ENCODE measurements at places on chromosomes 6 and 20.

DNA sequence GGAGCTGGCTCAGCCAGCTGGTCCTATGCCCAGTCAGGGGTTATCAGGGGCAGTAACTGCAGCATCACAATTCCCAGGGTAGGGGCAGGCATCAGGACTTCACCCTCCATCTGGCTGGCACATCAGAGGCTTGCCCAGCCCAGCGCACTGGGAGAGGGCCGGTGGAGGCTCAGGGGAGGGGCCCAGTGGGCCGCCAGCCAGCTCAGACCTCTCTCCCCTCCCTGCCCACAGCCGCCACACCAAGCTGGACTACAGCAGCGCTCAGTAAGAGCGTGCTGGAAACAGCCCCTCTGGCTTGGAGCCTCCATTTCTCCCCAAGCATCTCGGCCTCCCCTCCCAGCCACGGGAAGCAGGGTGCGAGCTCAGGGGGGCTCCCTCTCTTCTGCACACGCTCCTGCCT lies 22.0 kb downstream of the ADA start:
- no peak for DNase-seq

GRCh38 chr20:24462460-24463010 lies 6.9 kb upstream of the SYNDIG1 start:
- no peak for DNase-seq

GRCh38 chr20:29689411-29690225 lies 1567.8 kb upstream of the DEFB115 start:
- no peak for DNase-seq

- no peak for DNase-seq
These were observed 109.2 kb downstream of the ARID1B start for GRCh38 chr6:156886409-156886808.

DNA sequence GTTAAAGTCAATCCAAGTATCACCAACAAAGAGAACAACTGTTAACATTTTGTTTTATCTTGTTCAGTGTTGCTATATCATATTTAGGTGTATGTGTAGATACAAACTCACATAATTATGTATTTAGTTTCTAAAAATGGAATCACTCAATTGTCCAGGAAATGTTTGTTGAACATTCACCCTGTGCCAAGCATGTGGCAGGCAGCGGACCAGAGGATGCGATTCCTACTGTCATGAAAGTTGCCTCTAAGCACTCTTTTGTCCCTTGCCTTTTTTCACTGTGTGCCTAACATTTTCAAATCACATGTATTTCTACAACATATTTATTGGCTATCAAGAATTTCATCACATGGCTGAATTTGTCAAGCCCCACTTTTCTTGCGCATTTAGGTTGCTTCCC lies 16.9 kb upstream of the TGM2 start:
- DNase-seq: no peak

- DNase-seq: peak; percentile 97
These were observed 3.4 kb upstream of the NSFL1C start for GRCh38 chr20:1469925-1470571.

DNA sequence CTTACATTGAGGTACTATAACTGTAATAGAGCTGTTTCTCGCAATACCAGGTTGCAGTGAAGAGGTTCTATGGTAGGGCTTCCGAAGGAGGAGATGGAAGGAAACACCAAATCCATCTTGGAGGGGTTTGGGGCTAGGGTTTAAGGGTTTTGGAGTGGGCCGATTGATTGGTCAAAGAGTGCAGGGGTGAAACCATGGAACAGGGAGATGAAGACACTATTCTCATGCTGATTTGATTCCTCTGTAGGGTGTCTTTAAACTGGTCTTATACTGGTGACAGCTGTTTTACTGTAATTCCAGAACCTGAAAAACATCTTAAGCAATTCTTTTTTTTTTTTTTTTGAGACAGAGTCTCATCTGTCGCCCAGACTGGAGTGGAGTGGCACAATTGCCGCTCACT lies 7.8 kb downstream of the SMIM13 start:
- no peak for DNase-seq

DNA sequence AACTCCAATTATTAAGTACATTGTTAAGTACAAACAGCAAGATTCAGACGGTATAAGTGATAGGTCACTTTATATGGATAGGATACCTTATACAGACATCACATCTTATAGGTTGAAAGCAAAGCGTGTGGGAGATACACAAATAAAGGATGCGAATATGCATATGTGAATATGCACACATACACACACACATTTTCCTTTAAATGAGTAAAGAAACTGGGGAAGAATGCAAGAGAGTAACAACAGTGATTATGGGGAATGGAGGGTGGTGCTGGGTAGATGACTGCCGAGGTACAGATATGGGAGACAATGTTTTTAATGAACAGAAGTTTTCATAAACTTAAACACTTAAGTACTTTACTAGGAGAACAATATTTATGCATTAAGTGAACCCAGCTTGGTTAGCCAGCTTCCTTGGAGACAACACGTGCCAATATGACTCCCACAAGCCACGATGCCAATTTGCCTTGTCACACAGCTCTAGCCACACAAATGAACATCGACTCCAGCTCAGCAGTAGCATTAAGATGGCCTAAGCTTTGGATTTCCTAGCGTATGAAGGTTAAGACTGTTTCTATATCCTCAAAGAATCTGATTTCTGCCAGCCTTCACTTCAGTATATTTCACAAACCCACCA lies 96.6 kb downstream of the EPB41L2 start:
- DNase-seq: no peak

GRCh38 chr6:103113416-103113815 lies 1719.9 kb downstream of the GRIK2 start:
- no peak for DNase-seq

GRCh38 chr6:22023937-22024336 lies 272.9 kb downstream of the PRL start:
- no peak for DNase-seq

DNA sequence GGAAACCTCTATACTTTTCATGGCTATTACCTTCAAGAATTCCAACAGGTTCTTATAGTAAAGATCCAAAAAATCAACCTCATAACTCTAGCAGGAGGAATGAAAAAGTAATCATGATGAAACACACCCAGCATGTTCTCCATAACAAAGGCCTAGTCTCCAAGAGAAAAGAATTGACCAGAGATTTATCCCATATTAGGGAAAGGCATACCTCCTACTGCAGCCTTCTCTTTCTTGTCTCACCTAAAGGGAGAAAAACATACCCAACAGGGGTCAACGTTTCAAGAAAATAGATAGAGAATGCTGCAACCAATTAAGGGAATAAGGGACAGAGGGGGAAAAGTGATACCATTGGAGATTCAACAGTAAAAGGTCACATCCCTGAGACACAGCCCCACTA lies 262.5 kb downstream of the FRK start:
- no peak for DNase-seq

- DNase-seq: no peak
These were observed 935 bp upstream of the RFX6 start for GRCh38 chr6:116876107-116876506.

DNA sequence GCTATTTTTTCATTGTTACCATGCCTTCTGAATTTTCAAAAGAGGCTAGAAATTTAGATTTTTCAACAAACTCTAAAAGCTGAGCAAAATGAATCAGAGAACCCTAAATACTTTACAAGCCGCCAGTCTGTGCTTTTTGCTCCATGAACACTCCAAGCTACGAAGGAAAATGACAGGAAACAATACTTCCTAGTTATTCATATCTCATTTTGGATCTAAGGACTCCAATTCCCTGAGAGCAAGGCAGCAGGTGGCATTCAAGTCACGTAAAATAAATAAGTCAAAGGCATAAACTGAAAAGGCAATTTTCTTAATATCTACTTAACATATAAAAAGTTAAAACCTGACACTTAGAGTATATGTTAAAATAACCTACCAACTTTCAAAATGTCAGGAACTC lies 50.6 kb downstream of the PDSS2 start:
- DNase-seq: no peak

DNA sequence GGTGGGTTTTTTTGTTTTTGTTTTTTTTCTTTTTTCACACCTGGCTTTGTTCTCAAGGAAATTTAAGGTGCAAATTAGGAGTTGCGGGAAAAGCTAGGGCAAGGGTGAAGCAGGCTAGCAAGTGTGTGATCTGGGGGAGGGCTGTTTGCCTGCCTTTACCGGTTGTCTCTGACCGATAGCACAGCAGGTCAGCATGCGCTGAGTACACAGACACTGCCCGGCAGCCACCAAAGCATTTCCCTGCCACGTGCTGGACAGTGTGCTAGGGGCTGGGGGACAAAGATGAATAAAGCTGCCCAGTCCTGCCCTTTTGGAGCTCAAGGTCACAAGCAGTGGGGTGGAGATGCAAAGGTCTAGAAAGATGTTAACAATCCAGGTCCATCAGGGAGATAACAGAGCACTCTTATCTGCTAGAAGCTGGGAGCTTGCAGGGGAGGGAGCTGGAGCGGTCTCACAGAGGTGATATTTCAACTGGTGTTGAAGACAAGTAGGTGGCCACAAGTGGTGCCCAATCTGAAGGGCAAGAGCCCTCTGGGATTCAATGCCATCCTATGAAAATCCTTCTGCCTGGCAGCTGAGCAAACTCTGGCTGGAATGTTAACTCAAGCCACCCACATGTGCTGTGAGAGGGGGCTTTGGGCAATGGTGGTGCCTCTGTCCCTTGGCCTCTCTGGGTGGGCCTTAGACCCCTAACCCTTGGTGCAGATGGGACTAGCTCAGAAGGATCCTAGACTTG lies 24.5 kb downstream of the TTBK1 start:
- no peak for DNase-seq

- no peak for DNase-seq
These were observed 44.5 kb downstream of the RBM38 start for GRCh38 chr20:57435498-57436222.

DNA sequence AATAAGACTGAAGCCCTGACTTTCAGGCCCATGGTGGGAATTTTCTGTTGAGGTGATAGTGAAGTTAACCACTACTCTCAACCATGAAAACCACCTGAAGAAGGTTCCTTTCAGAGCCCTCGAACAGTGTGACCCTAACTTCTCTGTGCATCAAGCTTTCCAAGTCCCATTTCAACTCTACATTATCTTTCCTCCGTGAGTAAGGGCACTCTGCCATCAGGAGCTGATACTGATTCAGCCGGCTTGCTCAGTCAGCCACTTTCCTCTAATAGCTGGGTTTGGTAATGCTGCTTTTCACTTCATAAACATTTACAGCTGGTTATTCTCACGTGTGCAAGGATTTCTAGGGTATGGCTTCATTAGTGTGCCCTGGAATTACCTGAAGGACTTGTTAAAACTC lies 10.7 kb upstream of the SLA2 start:
- no peak for DNase-seq

DNA sequence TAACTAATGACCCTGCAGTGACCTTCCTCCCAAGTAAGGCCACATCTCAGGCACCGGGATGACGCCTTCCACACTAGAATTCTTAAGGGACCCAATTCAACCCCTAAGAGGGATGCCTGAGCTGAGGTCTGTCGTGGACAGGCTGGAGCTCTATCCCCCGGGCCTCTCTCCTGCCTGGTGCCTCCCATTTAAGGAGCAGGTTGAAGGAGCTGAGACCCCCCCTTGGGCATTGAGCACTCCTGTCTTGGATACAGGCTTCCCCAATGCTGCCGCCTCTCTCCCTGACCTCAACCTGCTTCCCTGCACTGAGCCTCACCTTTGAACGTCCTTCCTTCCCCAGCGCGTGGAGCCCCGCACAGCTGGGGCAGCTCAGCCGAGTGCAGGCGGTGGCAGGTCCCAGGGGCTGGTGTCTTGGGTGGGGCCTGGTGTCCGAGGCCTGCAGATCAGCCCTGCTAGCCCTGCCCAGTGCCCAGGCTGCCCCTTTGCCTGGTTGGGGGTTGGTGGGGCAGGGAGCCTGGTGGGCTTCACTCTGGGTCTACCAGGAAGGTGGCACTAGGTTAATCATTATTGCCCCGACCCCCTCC lies 19.9 kb upstream of the BHLHE23 start:
- DNase-seq: no peak

GRCh38 chr6:108222504-108222903 lies 38.3 kb downstream of the SNX3 start:
- peak; percentile 8 for DNase-seq

GRCh38 chr20:23205211-23205610 lies 119.1 kb upstream of the CD93 start:
- DNase-seq: no peak

DNA sequence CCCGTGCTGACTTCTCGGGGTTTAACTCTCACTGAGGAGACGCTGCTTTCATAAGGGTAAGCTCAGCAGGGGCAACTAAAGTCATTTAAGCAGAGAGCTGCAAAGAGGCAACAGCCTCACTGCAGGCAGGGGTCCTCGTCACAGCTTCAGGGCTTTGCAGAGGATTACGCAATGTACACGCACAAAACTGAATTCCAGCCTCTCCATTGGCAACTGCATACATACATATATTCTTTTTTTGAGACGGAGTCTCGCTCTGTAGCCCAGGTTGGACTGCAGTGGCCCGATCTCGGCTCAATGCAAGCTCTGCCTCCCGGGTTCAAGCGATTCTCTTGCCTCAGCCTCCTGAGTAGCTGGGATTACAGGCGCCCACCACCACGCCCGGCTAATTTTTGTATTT lies 2.4 kb downstream of the GMEB2 start:
- peak; percentile 69 for DNase-seq

- peak; percentile 56 for DNase-seq
These were observed 22.4 kb upstream of the SNX9 start for GRCh38 chr6:157800420-157801237.

DNA sequence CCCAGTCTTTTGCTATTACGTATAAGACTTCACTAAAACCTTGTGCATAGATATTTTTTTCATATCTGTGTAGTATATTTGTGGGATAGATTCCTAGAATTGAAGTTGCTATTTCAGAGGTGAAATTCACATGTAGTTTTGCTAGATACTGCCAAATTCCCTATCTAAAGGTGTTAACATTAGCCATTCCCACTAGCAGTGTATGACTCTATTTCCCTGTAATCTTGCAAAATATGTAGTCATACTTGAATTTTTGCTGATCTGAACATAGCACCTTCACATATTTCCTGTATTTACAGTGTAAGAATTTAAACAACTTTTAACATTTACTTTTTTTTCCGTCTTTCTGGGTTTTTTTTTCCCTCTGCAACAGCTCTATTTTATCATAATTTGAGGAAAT lies 24.9 kb downstream of the SENP6 start:
- no peak for DNase-seq

GRCh38 chr6:169204167-169204566 lies 49.5 kb downstream of the THBS2 start:
- DNase-seq: no peak

GRCh38 chr6:17705428-17705777 lies 1.3 kb downstream of the NUP153 start:
- DNase-seq: peak; percentile 86

DNA sequence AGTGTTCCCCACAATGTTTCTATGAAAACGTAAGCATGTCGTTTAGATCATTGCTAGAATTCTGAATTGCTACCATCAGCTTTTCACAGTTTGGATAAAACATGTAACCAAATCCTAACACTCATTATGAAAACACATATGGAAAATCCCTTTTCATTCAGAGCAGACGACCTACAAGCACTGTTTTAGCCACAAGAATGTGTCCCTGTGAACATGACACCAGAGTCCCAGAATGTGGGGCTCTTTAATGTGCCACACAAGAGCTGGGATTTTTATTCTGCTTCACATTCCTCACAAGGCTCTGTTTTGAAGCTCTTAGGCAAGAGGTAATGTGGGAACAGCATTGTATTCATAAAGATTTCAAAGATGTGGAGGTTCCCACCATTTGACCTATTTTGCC lies 141.1 kb upstream of the CITED2 start:
- peak; percentile 39 for DNase-seq
